AG08396 (cell line): ENCODE measurements at places on chromosomes 5 and 9.
A peak's percentile ranks its signal among the peaks of the same experiment; 100 is the strongest.

DNA sequence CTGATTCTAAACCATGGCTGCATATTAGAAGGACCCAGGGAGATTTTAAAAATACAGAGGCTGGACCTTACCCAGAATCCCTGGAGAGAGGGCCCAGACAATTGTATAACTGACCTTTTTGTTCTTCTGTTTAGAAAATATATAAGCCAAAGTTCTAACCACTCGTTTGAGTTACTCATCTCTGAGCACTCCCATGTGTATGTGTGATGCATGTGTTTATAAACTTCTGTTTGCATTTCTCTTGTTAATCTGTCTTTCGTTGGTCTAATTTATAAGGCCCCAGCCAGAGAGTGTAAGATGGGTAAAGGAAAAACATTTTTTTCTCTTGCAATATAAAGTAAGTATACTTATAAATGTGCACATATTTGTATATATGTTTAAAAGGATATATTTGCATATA, 443.9 kb downstream of the ZNF608 start:
- peak; percentile 12 for DNase-seq

DNA sequence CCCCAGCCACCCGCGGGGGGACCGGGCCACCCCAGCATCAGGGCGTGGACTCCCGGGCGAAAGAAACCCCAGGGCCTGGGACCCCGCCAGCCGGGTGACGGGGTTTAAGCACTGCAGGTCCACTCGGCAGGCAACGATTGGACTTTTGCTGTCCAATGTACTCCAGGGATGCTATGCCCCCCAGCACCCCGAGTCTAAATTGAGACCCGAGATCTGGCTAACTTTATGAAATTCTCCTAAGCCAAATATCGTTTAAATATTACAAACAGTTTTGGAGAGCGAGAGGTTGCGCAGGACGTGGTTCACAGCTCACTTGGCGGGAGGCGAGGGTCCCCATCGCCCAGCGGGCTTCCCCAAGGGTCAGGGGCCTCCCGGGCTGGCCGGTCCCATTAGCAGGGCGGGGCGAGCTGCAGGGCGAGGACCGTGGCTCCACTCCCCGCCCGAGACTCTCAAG, 384 bp upstream of the MRPS2 start:
- no peak for DNase-seq

- no peak for DNase-seq
These were observed 141.7 kb downstream of the SPOCK1 start for GRCh38 chr5:137357436-137357835.

DNA sequence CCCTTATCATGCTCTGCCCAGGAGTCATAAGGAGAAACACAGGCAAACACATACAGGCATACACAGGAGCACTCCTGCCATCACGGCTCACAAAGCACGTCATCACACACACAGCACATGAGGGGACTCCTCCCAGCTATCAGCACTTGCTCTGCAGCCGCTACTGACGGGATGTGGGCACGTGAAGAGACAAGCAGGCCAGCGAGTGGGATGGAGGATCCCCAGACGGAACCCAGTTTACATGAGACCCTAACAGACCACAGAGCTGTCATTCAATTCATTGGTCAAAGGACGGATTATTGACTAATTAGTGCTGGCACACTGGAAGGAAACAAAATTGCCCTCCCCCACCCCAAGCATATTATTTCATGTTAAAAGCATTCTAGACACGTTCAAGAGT, 53.6 kb downstream of the SEMA4D start:
- no peak for DNase-seq

GRCh38 chr5:148063861-148064260, at the start of gene SPINK5:
Gene SPINK5 (plus strand): TSS chr5:148063980. CDS start chr5:148064045, 65 bp downstream.
- DNase-seq, result no peak

GRCh38 chr9:137534256-137535119, 15.7 kb downstream of the PNPLA7 start:
- peak; percentile 75 for DNase-seq

GRCh38 chr9:35164711-35165110, 2.9 kb downstream of the UNC13B start:
- DNase-seq, result peak; percentile 45

GRCh38 chr9:82234160-82234943, 245.8 kb downstream of the SPATA31D1 start:
- no peak for DNase-seq

GRCh38 chr5:11234501-11234911, 473.5 kb upstream of the DAP start:
- no peak for DNase-seq

DNA sequence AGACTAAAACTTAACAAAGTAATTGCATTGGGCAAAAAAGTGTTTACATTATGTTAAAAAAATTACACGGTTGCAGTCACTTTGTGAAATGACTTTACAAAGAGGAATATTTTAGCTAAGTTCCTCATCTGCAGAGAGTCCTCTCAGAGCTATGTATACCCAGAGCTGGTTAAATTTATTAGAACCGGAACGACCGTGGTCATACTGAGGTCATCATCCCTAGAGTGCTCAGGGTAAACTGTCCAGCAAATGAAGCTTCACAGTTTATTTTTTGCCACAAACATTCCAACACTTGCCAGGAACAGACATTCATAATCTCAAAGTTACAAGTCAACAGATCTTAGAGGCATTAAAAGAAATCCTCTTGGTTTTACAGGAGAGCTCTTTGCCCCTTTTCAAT, 897 bp downstream of the ROPN1L start:
- peak; percentile 69 for DNase-seq

- DNase-seq, result peak; percentile 22
These were observed 600.7 kb upstream of the SGCD start for GRCh38 chr5:155726267-155726666.

GRCh38 chr9:93031629-93032430, 26.7 kb upstream of the SUSD3 start:
- peak; percentile 50 for DNase-seq

DNA sequence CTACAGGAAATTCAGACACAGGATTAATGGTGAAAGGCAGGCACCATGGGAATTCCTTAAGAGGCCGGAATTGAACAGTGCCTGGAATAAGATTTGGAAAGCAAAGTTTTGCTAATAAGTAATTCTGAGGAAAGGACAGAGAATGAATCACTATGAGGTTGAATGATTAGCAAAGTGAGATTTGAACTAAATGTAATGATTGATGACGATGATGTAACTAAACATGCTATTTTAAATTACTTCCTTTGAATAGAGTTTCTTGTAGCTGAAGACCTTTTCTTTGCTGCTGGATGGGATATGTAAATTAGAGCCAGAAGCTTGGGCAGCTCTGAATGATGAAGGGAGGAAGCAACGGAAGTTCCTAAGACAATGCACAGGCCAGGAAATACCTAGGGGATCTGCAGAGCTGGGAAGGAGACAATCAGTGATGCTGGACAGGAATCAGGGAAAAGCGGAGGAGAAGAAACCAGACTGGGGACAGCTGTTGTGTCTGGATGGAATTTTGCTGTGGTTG, 482.0 kb downstream of the PSAT1 start:
- no peak for DNase-seq

DNA sequence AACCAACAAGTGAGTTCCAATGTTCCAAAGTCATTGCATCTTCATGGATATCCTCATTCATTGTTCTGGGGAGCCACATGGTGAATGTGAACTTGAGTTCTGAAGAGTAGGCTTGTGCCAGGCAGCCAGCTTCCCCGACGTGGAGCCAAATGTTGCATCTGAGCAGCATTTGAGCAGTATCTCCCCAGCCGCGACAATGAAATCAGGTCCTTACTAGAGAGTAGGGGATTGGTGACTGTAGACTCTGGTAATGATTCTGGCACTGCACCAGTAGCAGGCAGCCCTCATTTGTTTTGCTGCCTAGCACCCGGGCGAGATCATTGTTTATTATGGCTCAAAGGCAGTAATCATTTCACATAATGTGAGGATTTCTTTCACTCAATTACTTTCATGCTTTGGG, 451.4 kb upstream of the C9orf72 start:
- no peak for DNase-seq

- DNase-seq, result no peak
These were observed 49.1 kb downstream of the IPPK start for GRCh38 chr9:92620845-92621244.

DNA sequence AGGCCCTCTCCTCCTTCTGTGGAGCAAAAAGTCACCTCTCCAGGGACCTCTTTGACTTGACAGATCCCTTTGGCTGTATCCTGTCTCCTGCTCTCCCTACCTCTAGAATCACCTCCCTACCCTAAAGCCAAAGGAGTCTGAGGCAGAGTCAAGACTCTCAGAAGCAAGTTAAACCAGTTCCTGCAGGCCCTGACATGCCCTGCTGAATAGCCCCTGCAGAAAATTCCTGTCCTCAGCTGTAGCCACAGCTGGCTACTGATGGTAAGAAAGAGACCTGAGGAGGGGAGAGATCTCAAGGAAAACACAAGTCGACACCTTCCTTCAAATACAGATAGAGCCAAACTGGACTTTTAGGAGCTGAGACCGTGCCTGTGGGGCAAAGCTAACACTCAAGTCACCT, 23.7 kb upstream of the UBAP2 start:
- DNase-seq, result no peak

- no peak for DNase-seq
These were observed 549.1 kb downstream of the MTRR start for GRCh38 chr5:8418049-8418426.

DNA sequence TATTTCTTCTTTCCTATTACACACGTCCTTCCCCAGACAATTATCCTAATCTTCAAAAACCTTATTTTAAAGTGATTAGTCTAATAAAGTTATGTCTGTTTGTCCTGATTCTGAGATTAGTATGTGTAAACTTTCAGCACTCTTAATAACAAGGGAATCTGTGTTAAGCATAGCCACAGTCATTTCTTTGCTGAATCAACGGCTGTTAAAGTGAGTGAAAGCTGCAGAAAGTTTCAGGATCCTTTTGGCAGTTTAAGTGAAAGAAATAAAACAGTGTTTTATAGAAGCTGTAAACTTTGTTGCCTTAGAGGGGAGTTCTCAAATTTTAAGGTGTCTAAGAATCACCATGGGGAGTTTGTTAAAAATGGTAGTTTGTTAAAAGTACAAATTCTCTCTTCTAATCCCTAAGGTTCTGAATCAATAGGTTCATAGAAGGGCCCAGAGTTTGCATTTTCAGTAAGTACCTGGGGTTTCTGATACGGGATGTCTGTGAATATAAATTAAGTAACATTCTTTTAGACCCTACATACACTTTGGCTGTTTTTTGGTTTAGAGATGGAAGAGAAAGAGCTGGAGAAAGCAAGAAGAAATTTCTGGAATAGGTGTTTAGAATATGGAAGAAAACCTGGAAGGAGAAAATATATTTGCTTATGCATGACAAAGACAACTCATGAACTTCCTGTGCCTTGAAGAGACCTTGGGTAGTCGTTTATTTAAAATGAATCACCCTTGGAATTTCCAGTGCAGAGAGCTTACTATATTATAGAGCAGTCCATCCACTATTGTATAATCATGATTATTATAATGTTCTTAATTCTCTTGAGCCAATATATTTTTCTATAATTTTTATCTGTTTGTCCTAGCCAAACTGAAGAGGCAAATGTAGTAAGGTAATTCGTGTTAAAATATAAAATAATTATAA, 45.7 kb downstream of the SCAMP1 start:
- DNase-seq, result peak; percentile 33

GRCh38 chr9:99445371-99445891, 223.3 kb downstream of the SEC61B start:
- DNase-seq, result peak; percentile 85

GRCh38 chr5:93915142-93915553, 173.7 kb upstream of the POU5F2 start:
- DNase-seq, result peak; percentile 21

DNA sequence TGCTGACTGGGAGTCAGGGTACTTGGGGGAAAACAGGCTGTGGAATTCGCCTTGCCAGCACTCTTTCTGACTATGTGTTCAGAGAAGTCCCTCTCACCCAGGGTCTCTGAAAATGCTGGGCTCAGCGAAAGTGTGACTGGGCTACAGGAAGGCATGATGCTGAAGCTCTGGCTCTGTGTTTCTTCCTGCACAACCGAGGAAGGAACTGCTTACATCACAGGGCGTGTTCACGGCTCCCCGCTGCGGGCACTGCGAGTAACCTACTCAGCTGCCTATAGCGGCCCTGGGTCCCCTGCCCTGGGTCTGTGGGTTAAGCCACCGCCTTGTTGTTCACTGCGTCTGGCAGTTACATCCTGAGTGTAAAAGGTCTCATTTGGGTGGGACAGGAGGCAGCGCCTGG, 222.4 kb upstream of the IRX4 start:
- DNase-seq, result no peak

- no peak for DNase-seq
These were observed 22.3 kb downstream of the ATPSCKMT start for GRCh38 chr5:10227379-10227778.

DNA sequence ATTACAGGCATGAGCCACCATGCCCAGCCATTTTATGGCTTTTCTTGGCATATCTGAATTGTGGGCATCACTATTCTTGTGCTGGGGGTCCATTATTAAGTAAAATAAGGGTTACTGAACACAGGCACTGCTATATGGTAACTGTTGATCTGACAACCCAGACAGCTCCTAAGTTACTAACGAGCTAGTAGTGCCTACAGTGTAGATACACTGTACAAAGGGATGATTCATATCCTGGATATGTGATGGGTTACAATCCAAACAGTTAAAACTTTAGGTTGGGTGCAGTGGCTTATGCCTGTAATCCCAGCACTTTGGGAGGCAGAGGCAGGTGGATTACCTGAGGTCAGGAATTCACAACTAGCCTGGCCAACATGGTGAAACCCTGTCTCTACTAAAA, 4.3 kb downstream of the CD14 start:
- no peak for DNase-seq

GRCh38 chr5:105740242-105740641, 1930.5 kb downstream of the EFNA5 start:
- no peak for DNase-seq

- no peak for DNase-seq
These were observed 124.5 kb upstream of the PRLR start for GRCh38 chr5:35354751-35355150.

DNA sequence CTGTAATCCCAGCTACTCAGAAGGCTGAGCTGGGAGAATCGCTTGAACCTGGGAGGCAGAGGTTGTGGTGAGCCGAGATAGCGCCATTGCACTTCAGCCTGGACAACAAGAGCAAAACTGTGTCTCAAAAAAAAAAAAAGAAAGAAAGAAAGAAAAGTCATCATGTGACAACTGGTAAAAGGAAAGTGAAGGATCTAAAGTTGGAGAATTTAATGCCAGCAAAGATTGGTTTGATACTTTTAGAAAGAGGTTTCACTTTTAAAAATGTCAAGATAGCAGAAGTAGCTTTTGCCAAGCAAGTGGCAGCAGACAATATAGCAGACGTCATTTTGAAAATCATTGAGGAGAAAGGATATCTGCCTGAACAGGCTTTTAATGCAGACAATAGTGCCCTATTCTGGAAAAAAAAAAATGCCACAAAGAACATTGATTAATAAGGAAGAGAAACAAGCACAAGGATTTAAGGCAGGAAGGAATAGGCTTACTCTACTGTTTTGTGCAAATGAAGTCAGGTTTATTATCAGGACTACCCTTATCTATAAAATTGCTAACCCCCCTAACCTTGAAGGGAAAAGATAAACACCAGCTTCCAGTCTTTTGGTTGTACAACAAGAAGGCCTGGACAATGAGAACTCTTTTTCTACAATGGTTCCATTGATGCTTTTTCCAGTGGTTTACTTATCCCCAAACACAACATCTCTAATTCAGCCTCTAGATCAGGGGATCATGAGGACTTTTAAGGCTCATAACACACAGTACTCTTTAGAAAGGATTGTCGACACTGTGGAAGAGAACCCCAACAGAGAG, 12.0 kb downstream of the PKD2L2 start:
- DNase-seq, result no peak
